Dorsolateral prefrontal cortex (tissue), 122 donors: ENCODE measurements at places on chromosomes 11 and 22. TPM values are rescaled to one million over a fixed set of nuclear protein-coding genes. Genes with fewer than 3 reads are reported as not detected.

Gene PLET1
- total RNA-seq: not detected

Gene BARX2
- 1.0 TPM for total RNA-seq

Gene SLC16A8
- total RNA-seq: 0.75 TPM

DNA sequence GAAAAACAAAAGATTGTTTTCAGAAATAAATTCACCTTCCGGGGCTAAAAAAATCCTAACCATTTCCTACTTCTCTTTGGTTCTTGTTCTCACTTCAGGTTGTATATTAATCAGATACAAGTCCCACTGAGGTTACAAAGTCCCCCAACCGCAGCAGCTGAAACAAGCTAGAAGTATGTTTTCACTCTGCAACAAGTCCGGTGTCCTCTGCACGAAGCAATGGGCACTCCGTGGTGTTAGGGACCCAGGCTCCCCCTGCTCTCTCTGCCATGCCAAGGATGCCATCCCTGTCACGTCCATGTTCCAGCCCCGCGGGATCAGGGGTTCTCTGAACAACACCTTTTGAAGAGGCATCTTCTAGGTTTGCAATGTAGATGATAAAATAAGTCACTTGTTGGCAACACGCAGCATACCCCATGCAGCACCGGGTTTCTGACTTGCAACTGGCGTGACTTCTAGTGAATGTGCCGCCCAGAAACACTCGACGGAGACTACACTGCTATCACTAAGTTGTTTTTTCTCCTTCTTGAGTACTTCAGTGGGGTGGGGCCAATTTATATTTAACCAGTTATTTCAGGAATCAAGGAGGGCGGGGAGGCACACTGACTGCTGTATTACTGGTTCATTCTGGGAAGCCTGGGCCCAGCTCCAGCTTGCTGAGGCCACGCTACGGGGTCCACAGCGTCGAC, 25.4 kb upstream of the GSTP1 start:
- no peak for DNase-seq

- no peak for DNase-seq
Measured at GRCh38 chr11:11748706-11749365, 92.9 kb upstream of the USP47 start.

DNA sequence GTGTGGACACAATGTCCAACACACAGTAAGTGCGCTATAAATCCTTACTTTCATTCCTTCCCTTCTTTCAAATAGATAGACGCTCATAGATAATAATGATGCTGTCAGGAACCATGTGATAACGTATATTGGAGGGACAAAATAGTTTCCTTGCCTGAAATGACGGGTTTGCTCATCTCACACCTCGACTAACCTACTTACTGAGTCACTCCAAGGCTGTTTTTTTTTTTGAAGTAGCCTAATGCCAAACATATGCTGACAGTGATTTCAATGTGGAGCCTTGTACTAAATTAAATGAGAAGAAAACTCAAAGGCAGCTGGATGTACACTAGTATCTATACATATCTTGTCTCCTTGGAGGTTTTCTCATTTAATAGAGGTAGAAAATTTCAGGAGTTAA, 400.5 kb downstream of the NELL1 start:
- no peak for DNase-seq

DNA sequence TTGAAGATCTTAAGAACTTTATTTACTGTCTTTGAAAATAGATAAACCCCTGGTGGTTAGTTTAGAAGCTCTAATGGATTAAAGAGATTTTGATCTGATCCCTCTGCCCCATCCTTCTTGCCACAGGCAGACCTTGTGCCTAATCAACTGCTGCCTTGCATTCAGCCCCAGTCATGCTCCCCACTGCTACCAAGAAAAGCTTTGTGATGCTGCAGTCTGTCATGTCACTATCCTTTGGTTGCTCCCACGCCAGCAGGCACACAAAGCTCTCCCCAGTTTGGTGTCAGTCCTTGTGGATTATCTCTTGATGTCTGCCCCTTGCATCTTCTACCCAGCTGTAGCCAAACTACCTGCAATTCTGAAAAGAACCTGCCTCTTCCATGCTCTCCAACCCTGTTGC, 112.2 kb downstream of the MTNR1B start:
- DNase-seq: no peak

- DNase-seq: no peak
Measured at GRCh38 chr22:39501644-39502108, 414 bp upstream of the MIEF1 start.
